ENCODE measurements at places on chromosomes 12 and 14.

GRCh38 chr14:102759456-102760187 lies 17.6 kb upstream of the TRAF3 start:
- DNase-seq: no peak

GRCh38 chr14:62369919-62370560 lies 607.8 kb downstream of the SNAPC1 start:
- no peak for DNase-seq

DNA sequence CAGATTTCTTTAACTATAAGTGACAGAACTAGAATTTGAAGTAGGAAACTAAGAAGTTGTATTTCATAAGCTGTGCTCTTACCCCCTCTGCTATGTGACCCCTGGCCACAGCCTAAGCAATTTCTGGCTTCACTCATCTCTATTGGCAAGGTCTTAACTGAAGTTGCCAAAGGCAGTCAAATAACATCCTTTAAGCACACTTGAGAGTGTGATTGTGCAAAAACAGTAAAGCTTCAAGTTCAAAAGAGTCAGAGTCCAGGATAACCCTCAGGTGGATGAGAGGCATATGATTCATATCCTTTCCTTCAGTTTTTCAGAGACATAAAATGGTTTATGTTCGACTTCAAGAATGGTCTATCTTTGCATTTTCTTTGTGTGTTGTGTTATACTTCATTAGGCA lies 45.2 kb downstream of the GRIP1 start:
- no peak for DNase-seq

DNA sequence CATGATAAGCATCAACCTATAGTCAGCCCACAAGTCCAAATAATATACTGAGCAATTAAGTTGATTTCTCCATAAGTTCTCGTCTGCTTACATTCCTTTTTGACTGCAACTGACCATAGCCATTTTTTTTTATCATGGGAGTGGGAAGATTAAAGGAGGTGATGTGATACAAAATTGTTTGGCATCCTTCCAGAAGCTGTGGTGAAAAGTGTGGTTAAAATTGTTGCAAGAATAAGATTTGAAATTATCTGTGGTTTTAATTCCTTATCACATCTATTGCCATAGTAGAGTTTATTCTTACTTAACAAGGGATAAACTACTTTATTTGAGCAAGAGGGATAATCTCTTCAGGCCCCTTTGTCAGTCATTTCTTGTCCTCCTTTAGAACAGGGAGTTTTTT lies 50.7 kb downstream of the LIN52 start:
- DNase-seq: no peak

GRCh38 chr12:94650143-94651056 lies at the start of gene TMCC3:
Gene TMCC3 (minus strand): TSS chr12:94650557. CDS start chr12:94650430, 127 bp downstream.
- peak; percentile 40 for DNase-seq

DNA sequence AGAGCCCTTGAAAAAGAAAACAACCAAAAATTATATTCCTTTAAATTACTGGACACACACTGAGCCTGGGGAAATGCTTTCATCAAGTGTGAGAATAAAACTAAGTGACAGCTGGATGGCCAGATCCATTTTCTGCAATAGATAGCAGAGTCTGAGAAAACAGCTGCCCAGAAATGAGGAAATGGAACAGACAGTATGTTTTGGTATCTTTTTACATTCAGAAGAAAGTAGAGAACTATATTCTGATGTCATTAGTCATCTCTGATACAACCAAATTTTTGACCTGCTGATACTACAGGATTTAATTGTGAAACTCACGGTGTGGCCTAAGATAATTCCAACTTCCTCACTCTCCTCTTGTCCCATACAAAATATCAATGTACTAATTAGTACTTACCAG lies 78.2 kb downstream of the HMGA2 start:
- peak; percentile 23 for DNase-seq

GRCh38 chr12:3189282-3189681 lies 112.1 kb downstream of the TSPAN9 start:
- no peak for DNase-seq

- no peak for DNase-seq
Observed at GRCh38 chr14:37573356-37573755, 21.7 kb downstream of the FOXA1 start.

- DNase-seq: peak; percentile 79
Observed at GRCh38 chr12:7108003-7108795, 815 bp downstream of the C1RL start.

GRCh38 chr14:99413172-99413571 lies 67.5 kb downstream of the SETD3 start:
- DNase-seq: no peak

DNA sequence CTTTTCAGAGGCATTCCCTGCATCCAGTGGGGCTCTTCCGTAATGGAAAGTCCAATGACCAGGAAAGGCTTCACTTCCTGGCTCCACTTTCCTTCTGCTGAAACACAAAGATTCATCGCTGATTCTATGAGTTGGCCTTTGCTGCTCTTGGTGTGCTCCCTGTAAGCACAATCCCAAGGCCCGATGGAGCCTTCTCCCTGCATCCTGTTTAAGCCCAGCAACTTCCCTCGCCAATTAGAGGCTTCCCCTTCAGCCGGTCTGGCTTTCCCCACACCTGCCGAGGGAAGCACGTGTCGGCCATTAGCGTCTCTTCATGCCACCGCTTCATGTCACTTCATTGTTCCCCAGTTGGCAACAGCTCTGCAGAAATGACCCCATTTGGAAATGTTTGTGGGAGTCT lies 693.9 kb downstream of the MED13L start:
- no peak for DNase-seq

- DNase-seq: no peak
Observed at GRCh38 chr12:6161124-6161882, 36.8 kb upstream of the VWF start.

GRCh38 chr12:67540920-67541624 lies 107.5 kb upstream of the DYRK2 start:
- peak; percentile 8 for DNase-seq

DNA sequence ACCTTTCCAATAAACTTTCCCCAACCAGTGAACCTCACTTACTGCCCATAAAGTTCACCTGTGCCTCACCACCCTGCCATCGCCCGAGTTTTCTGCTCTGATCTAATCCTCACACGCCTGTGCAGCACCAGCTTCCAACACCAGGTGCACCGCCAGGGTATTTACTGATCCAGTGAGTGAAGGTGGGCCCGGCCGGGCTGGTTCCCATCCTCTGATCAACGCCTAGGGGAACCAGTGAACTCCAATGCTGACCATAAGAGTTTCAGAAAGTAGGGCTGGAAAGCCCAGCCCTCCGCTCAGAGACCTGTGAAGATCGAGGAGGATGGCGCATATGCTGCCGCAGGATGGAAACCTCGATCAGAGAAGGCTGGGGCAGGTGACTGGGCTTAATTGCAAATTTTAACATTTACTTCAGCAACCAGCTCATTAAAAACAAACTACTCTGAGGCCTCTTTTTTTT lies 685 bp upstream of the MYL6B start:
- DNase-seq: no peak

- no peak for DNase-seq
Observed at GRCh38 chr14:51603495-51603894, 48.2 kb upstream of the FRMD6 start.

DNA sequence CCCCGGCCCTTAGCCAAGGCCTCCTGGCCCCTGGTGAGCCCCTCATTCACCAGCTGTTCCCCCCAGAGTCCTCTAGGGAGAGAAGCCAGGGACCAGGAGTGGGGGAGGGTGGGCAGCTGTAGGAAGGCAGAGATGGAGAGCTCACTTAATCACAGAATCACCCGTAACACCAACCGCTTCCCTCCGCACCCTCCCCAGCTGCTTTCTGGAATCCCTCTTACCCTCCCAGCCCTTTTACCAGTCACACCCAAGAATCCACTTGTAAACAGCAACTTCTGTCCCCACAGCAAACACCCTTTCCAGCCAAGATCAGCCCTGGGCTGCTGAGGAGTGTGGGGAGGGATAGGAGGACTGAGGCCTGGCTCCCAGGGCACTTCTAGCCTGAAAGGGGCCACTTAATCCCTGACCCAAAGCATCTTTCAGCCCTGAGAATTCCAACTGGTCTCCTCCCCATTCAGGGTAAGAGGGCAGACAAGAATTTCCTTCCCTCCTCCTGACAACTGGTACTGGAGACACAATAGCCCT lies 18.8 kb downstream of the NCKAP5L start:
- DNase-seq: no peak

DNA sequence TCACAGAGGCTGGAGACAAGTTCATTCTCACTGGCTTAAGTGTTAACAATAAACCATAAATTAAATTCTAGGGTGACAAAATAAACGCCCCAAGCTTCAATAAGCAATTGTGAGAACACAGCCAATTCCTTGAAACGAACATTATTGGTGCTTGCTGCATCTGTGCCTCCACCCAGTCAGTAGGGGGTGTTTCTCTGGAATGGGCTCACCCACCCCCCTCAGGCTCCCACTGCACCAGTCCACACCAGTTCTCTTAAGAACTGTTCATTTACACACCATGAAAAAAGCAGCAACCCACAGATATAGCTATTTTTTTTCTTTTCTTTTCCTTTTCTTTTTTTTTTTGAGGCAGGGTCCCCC lies 34.7 kb downstream of the CDC42BPB start:
- no peak for DNase-seq

DNA sequence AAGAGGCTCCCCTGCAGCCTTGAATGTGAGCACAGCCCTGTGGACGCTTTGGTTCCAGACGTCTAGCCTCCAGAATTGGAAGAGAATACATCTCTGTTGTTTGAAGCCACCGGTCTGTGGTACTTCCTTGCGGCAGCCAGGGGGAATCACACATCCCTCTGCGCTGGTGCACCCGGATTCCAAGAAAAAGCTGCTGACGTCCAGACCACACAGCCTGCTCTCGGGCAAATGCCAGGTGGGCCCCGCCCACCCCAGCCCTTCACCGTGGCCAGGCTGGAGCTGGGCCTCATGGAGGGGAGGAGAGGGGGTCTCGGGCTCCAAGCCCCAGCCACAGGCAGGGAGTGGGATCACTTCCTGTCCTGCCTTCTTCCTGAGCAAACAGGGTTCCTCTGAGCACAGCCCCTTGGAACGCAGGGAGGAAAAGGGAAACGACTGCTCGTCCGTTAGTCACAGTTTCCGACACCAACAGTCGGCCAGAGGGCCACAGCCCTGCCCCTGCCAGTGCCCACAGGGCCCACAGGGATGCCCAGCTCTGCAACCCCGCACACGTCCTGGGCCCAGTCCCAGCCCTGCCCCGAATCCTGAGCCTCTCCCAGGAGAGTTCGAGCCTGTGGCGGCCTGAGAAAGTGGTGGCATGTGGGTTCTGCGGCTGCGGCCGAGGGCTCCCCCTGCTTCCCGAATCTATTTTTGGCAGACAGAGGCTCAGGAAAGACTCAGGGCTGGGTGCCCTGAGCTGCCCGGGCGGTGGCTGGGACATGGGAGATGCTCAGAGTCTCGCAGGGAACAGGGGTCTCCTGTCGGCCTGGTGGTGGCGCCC lies 85.3 kb downstream of the RFLNA start:
- DNase-seq: no peak

- no peak for DNase-seq
Observed at GRCh38 chr14:33420051-33420627, 481.5 kb downstream of the NPAS3 start.

DNA sequence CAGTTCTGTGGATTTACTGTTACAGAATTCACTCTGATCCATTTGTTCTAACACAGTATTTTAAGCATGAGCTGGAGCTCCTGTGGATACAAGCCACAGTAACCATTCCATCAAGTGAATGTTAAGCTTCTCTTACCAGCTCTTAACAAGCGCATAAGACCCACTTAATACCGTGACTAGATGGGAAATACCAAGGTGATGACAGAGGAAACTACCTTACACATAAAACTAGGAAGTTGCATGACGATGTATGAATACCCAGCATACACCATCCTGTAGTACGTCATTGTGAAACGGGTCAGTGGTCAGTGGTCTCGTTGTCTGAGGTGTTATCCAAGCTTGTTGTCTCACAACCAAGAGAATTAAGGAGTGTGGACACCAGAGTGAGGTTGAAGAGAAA lies 2.0 kb upstream of the GALC start:
- DNase-seq: no peak

GRCh38 chr12:88083634-88084033 lies 54.4 kb upstream of the C12orf50 start:
- DNase-seq: no peak

DNA sequence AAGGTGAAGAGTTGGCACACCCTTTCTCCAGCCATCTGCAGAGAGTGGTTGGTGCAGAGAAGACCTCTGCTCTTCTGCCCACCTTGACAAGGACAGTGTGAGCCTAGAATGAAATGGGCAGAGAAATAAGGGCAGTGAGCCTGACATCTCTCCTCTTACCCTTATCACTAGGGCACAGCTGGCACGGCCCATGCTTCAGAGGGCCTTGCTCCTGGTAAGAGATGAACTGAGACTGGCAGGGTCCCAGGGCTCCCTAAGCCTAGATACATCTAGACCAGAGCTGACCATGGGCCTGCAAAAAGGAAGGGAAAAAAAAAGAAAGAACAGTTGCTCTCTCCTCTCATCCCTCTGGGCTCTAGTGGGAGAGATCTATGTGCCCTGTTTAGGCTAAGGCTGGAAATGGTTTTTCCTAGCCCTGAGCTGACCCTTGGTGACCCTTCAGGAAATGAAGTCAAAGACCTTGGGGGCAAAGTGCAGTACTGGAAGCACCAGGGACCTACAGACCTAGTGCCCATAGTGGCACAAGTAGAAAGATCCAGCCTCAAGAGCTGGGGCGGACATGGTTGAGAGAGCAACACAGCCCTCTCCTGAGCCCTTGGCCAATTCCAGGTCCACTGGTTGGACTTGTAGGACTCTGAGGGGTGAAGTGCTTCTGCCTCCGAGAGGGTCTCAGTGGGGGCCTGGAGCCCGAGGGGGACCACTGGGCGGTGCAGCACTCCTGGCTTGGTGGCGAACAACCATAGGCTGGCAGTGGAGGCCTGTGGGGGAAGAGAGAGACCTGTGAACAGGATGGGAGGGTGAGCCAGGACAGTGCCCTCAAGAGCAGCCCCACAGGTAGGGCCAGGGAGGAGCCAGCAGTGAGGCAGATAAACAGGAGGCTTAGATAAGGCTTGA lies 22.0 kb downstream of the PRPF40B start:
- DNase-seq: no peak

DNA sequence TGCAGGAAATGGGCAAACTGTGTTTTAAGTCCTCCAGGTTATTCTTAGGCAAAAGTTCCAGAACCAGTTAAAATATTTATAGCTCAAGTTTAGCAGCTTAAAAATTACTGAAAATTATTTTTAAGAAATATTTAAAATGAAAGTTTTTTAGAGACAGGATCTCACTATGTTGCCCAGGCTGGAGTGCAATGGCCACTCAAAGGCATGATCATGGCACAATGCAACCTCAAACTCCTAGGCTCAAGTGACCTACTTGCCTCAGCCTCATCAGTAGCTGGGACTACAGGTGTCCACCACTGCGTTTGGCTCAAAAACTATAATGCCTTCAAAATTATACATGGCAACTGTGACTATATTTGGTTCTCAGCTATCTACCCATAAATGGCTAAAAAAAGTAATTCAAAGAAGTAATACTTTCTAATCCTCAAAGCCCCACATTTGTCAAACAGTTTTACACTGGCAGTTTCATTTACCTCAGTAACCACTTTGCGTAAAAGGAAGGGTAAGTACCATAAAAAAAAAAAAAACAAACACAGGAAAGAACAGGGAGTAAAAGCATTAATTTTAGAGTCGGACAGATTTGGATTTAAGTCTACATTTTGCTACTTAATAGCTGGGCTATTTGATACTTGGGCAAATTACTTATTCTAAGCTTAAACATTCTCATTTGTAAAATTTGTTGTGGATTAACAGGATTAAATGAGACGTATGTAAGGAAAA lies 9.2 kb downstream of the KLHL28 start:
- no peak for DNase-seq

GRCh38 chr14:95136631-95137030 lies 20.7 kb downstream of the DICER1 start:
- no peak for DNase-seq

All from GM12891 (cell line).